ENCODE measurements at places on chromosomes 3 and 15.

DNA sequence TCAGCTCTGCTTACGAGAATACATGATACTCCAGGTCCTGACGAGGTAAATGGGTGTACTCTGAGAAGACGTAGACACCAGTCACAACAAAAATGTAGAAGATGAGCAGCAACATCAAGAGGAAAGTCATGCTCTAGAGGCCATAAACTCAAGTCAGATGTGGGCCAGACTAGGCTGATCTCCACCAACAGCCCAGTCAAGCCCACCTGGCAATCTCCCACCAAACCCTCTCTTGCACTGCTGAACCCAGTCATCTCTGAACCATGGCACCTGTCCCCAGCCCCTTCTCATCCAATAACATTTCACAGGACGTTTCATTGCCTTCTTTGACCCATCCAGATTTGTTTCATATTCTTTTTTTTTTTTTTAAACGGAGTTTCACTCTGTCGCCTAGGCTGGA lies 10.8 kb upstream of the PDIA3 start:
- no peak for DNase-seq

- no peak for DNase-seq
Measured at GRCh38 chr3:48410205-48411040, 19.5 kb downstream of the PLXNB1 start.

DNA sequence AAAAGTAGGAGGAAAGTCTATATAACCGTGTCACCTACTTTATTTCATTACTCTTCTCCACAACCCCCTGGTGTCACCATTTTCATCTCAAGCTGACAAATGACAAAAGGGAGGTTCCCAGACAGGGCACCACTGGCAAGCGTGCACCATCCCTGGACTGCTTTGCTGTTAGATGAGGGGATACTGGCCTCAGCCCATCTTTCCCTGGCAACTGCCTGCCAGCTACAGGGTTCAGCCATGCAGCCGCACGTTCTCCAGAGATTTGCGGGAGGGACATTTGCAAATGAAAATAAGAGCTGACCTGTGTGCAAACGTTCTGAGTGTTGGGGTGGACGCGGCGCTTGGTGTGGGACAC lies 660 bp downstream of the UROC1 start:
- no peak for DNase-seq

- DNase-seq, result no peak
Measured at GRCh38 chr15:31481142-31481541, 154.5 kb downstream of the KLF13 start.

- DNase-seq, result no peak
Measured at GRCh38 chr15:26148156-26148860, 285.2 kb upstream of the ATP10A start.

GRCh38 chr3:39644176-39644575 lies 165.2 kb upstream of the MYRIP start:
- DNase-seq, result no peak

DNA sequence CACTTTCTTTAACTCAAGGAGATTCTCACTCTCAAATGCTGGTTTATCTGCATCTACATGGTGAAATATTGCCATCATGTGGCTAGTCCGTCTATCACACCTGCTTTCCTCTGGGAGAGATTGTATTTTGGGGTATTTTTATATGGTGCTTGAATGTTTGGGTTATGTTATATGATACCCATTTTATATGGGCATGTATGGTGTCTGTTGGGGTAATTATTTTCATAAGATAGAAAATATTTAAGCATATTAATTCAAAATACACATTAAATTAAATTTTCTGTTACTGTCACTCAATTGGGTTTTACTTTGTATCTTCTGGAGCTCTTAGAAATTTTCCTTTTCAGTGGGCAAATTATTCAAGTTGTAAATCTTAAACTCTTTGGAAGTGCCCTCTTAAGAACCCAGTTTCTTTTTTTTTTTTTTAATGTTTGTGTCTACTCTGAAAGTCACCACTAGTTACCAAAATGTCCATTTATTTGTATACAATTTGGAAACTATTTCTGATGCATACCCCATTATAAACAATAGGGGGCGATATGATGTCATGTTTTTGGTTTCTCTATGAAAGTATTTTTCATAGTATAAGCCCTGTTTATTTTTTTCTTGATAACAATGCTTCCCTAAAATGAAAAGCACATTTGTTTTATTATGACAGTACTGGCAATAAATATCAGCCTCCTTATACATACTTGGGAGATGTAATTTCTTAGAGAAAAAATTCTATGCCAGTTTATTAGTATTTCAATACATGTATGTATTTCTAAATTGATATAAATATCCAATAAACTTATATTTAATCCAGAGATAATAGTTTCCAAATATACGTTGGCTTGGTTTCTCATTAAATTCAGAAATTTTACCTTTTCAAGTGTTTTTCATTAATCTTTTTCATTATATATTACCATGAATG lies 36.1 kb upstream of the PLSCR5 start:
- peak; percentile 41 for DNase-seq

- DNase-seq, result no peak
Measured at GRCh38 chr3:14275962-14276909, 97.6 kb downstream of the LSM3 start.

DNA sequence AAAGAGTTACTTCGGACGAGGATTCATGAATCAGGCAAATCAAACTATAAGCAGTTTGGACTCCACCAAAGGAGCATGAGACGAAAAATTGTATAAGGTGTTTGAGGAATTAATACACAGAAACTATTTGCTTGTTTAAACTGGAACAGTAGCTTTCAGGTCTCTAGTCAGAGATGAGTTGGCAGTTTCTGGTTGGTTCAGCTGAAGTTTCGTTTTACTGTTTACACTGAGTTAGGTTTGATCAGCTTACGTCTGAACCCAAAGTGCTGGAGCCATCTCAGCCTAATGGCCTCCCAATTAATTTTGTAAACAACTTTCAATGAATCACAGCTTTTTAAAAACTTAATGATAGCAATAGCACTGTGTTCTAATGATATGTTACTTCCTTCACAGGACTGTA lies 703.7 kb downstream of the NLGN1 start:
- DNase-seq, result no peak

- no peak for DNase-seq
Measured at GRCh38 chr15:31268108-31268501, 58.5 kb upstream of the KLF13 start.

DNA sequence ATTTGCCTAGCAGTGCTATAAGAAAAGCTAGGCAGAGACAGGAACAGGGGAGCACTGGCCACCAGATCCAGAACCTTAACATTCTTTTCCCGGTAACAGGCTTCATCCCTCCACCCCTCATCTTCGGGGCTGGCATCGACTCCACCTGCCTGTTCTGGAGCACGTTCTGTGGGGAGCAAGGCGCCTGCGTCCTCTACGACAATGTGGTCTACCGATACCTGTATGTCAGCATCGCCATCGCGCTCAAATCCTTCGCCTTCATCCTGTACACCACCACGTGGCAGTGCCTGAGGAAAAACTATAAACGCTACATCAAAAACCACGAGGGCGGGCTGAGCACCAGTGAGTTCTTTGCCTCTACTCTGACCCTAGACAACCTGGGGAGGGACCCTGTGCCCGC lies 231.0 kb upstream of the ST8SIA2 start:
- no peak for DNase-seq

DNA sequence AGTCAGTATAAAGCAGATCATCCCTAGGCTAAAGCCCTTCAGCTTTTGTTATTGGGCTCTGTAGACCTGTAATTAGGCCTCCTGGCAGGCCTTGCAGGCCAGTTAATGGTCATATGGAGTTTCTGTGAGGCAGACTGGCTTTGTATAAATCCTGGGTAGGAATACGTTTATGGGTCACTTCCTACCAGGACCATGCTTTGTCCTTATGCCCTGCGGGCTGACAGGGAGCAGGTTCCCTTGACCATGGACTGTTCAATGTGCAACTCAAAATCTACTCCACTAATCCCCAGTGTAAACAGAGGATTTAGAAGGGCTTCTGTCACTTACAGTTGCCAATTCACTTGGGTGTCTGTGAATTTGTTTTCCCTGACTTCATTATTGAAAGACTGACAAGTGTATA lies 202.7 kb upstream of the MLF1 start:
- no peak for DNase-seq

- no peak for DNase-seq
Measured at GRCh38 chr3:180253283-180253682, 216.5 kb upstream of the PEX5L start.

GRCh38 chr15:84973492-84974460 lies 7.9 kb upstream of the PDE8A start:
- no peak for DNase-seq

- DNase-seq, result no peak
Measured at GRCh38 chr3:131690800-131691199, 188.0 kb upstream of the MRPL3 start.

DNA sequence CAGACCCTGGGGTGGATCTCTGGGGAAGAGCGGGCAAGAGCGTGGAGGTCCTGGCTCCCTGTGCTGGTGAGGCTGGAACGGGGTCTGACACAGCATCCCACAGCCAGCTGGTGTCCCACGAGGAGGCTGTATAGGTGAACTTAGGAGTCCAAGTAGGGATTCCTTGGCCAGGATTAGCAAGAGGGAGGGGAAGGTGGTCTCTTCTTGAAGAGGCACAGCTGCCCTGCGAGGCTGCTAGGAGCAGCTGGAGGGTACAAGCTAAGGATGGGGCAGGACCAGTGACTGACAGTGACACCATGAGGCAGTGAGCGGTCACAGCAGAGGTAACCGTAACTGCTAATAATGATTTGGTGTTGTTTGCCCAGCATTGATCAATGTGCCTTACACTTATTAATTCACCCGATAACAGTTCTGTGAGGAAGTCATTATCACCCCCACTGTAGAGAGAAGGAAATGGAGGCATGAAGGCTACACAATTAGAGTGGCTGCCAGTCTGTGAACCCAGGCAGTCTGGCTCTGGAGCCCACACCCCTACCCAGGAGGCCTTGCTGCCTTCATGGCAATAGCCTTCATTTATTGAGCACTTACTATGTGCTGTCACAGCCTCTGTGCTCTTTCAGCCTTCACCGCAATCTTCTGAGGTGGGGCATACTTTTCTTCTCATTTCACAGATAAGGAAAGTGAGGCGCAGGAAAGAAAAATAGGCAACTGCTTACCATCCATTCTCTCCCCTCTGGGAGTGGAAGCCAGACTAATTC lies 59.4 kb downstream of the TMEM44 start:
- DNase-seq, result peak; percentile 77

- DNase-seq, result no peak
Measured at GRCh38 chr3:27554706-27555105, 70.5 kb upstream of the SLC4A7 start.

- DNase-seq, result no peak
Measured at GRCh38 chr3:135182364-135182998, 387.4 kb downstream of the EPHB1 start.

- peak; percentile 51 for DNase-seq
Measured at GRCh38 chr3:15241341-15241740, 35.3 kb downstream of the CAPN7 start.

Measured in iPS-NIHi11 (cell line).